ENCODE measurements at places on chromosomes 1 and 21.

- no peak for DNase-seq
These were observed 31.9 kb downstream of the MIXL1 start for GRCh38 chr1:226255380-226255779.

GRCh38 chr1:111006556-111006955, 42.8 kb upstream of the LRIF1 start:
- DNase-seq, result no peak

DNA sequence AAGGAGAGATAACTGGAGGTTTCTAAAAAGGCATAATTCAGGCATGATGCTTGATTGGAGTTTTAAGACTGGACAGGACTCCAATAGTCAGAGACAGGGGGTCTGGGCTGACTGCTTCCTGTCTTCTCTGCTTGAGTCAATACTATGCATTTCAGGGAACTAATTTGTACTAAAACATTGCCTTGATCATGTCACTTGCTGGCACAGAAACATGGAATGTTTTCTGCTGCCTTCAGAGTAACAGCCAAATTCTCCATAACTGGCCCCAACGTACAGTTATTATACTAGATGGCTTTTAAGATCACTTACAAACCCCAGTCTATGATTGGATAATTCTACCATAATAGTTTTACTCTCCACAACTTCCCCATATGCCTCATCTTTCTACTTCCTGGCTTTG, 247.0 kb downstream of the DNM3 start:
- DNase-seq, result no peak

- no peak for DNase-seq
These were observed 5.2 kb downstream of the PPFIA4 start for GRCh38 chr1:203031467-203031866.

GRCh38 chr1:78254517-78254916, 208.8 kb downstream of the GIPC2 start:
- DNase-seq, result no peak

GRCh38 chr1:117166076-117166475, 44.5 kb upstream of the TRIM45 start:
- no peak for DNase-seq

DNA sequence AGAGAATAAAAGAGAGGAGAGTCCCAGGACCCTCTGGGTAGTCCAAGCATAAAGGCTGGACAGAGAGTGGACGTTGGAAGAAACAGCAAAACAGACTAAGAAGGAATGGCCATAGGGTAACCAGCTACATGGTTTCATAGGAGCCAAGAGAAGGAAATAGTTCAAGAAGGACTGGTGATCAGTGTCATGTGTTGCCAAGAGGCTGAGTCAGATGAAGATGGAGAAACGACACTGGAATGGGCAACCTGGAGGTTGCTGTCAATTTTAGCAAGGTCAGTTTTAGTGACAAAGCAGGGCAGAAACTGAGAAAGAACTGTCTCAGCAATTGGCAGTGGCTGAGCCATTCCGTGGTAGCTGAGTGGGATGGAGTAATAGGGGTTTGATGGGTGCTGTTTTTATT, 41.4 kb downstream of the HMGB4 start:
- DNase-seq, result no peak

GRCh38 chr1:7490576-7490975, 280.5 kb upstream of the VAMP3 start:
- DNase-seq, result no peak

DNA sequence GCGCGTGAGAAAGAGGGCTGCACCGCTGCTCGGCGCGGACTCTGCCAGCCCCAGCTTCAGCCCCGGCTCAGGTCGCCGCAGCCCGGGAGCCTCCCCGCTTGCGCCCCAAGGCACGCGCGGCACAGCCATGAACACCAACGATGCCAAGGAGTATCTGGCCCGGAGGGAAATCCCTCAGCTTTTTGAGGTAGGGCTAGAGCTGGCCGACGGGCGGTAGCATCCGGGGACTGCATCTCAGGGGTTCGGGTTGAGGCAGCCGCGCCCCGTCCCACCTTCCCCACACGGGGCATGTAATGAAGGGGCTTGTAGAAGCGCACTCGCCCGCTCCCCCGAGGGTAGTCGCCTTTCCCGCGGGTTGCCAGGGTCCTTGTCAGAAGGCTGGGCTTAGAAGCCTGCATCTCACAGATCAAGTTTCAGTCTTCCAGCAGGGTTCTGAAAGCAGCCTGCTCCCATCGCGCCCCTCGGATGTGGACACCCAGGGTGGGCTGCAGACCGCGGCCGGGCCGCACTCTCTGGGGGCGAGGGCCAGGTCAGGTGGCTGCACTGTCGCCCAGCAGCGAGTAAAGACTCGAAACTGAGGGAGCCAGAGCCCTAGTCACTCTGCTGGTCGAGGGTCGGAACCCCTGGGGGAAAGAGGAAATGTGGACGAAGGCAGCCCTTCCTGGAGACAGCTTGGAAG, 507 bp downstream of the AK5 start:
- no peak for DNase-seq

DNA sequence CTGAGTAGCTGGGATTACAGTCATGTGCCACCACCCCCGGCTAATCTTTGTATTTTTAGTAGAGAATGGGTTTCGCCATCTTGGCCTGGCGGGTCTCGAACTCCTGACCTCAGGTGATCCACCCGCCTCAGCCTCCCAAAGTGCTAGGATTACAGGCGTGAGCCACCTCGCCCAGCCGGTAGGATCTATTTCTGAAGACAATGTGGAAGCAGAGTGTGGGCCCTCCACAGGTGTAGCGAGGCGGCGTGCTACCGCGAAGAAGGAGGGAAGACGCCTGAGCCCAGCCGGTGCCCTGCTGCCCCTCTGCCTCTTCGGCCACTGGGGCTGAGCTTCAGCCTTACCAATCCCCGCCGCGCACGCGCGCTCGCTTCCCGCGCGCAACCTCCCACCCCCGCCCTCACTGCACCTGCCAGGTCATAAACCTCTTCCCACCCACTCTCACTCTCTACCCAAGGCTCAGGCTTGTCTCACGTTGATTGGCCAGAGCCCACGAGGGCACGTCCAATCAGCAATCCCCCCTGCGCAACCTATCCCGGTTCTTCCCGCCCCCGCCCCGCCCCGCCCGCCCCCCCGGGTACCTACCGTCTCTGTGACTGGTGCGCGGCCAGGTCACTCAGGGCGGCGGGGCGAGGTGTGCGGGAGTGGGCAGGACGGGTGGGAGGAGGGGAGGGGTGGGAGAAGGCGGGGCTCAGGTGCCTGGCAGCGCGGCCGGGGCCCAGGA, 409 bp upstream of the HOOK1 start:
- DNase-seq, result peak; percentile 90

DNA sequence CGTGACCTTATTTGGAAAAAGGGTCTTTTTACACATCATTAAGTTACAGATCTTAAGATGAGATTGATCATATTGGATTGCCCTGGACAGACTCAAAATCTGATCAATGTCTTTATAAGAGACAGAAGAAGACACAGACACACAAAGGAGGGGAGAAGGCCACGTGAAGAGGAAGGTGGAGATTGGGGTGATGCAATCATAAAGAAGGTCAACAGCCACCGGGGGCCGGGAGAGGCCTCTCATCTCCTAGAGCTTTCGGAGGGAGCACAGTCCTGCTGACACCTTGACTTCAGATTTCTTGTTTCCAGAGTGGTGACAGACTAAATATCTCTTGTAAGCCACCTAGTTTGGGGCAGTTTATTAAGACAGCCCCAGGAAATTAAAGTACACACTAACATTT, 204.6 kb upstream of the CSF3R start:
- DNase-seq, result no peak

DNA sequence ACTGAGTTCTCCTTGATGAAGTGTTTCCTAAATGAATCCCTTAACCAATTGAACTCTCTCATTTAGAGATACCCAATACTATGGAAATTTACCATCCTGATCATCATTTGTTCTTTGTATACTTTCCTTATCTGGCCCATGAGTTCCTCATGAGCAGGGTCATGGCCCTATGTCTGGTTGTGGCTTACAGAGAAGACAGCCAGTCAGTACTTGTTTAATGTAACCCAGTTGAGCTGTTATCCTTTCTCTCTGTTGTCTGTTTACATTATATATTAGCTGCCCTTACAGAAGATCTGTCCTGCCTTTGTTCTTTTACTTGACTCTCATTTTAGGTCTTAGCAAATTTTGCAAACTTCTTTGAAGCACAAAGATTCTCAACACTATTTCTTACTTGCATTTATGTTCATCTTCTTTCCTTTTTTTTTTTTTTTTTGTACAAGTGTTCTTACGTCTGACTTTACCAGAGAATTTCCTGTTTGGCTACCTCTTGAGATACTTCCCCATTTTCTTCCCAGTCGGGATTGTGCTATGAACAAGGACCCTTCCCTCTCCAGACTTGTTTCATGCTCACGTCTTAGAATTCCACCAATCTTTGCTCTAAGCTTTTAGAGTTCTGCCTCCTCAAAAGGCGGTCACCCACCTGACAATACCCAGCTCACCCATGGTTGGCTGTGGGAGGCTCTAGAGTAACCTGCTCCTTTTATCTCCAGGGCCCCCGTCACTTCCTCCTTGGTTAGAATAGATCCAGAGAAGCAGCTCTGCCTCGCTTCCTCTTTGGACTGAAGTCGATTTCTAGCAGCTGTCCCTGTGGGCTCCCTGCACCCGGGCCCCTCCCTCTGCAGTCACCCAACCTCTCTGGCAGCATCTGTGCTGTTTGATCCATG, 53.6 kb upstream of the RUNX1 start:
- DNase-seq, result no peak

- no peak for DNase-seq
These were observed 7.5 kb downstream of the MMEL1 start for GRCh38 chr1:2625311-2625710.

DNA sequence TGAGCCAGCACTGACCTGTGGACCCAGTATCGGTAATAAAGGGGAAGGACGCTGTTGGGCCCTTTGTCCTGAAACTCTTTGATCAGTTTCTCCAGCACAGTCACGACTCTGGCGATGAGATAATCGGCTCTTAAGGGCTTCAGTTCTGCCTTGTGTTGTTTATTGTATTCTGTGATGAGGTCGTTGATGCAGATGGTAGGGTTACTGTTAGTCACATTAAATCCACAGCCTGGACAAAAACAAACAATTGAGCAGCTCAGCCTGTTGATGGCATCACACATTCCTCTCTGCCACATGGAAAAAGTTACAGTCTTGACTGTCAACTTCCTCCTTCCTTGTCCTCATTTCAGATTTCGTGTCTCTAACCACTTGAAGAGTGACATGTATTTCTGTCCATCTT, 57.6 kb downstream of the SIM2 start:
- no peak for DNase-seq
